ENCODE measurements at places on chromosomes 3 and 15.

- DNase-seq = no peak
These were observed 491.9 kb upstream of the PROK2 start for GRCh38 chr3:72276806-72277205.

- no peak for DNase-seq
These were observed 13.3 kb downstream of the NFKBIZ start for GRCh38 chr3:101862416-101863165.

DNA sequence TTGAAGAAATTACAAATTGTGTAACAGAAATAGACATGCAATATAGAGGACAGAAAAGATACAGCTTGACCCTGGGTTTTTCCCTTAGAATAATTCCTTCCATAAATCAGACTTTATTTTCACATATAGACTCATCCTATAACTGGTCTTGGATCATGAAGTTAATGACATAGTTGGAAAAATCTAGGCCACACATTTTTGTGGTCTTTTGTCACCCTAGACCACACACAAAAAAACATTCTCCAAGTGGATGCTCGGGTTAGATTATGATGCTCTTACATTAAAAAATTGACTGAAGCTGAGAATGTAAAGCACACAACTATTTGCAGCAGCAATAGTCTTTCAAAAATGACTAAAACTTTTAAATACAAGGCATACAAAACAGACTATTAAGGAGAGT, 7.5 kb upstream of the PLA2G4D start:
- no peak for DNase-seq

DNA sequence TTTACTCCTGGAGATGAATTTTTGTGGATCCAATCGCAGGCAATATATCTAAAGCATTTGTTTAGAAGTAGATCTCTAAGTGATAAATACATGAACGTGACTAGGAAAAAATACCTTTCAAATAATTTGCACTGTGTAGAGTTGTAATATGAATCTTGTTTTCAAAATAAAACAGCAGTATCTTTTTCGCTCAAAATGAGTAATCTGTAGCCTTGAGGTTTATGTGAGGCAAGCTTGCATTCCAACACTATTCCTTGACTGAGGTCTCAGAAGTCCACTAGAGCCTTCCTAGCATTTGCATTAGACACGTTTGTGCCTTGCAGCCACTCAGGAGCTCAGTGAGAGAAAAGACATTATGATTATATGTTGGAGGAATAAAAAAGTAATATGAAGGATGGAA, 138.3 kb upstream of the ROBO1 start:
- no peak for DNase-seq

GRCh38 chr15:68312701-68313204, 35.2 kb downstream of the FEM1B start:
- no peak for DNase-seq

DNA sequence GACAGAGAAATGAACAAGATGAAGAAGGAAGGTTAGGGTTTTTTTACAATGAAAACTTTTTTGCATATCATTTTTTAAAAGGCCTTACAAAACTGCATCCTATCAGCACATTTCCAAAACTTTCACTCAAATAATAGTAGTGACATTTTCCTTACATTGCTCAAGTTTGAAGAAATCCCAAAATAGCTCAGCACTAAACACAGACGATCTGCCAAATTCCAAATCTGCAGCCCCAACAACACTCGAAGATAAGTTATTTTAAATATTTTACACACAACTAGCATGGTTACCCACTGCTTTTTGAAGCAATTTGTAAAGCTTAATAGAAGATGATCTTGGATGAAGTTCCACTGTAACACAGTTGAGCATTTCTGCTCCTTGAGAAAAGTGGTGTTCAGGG, 535.6 kb upstream of the ALCAM start:
- no peak for DNase-seq

DNA sequence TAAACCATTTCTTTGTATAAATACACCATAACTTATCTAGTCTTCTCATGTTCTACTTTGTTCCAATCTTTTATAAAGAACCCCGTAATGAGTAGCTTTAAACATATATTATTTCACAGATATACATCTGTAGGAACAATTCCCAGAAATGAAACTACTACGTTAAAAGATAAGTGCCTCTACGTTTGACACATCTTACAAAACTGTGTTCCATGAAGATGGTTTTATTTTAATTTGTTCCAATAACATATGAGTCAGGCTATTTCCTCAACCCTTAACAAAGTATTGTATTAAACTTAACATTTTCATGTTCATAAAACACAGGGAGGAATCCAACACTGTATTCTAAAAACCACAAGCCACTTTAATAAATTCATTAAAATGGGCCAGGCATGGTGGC, 52.9 kb downstream of the TRPM7 start:
- no peak for DNase-seq

DNA sequence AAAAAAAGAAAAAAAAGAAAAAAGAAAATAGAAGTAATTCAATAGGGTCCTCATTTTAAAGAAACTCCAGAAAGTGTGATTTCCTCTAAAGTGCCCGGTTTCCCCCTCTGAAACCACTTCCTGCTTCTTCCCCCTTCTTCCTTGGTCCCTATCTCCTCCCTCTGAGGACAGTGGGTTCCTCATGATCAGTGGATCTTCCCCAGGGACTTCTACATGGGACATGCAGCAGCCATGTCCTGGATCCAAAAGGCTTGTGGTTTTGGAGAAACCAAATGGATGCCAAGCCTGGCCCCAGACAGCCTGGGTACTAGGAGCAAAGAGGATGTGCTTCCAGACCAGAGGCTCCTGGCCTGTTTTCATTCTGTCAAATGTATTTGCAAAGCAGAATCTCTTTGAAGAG, 26.6 kb upstream of the SMAD6 start:
- DNase-seq = no peak
